ENCODE measurements at places on chromosomes 2 and 18.

DNA sequence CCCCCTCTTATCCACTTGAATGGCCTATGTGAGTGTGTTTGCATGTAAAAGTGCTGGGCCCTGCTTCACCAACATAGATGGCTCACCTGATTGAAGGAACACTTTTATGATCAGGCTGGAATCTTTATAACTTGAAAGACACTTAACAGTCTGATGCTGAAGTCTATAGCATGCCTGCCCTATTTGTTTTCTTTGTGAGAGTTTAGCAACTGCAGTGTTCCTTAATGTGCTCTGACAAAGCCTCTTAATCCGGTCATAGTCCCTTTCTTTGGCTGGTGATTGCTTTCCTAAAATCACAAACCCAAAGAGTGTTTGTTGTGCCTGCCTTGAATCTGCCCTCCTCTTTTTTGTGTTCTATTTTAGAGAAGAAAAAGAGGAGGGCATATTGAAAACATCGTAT is 1382.8 kb upstream of the CELF4 start:
- no peak for DNase-seq

DNA sequence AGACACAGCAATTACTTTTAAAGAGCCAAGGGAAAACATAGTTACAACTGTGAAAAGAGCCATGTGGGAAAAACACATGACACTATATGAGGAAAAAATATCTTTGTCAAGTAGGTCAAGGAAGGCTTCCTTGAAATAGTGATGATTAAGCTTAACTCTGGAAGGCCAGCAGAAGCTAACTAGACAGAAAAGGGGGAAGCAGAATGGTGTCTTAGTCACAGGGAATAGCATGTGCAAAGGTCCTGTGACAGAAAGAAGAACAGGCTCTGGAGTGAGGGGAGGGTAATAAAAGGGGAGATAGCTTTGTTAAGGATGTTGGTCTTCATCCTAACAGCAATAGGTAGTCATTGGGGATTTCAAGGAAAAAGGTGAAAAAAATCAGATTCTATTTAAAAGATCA is 64.0 kb downstream of the ARHGAP25 start:
- DNase-seq: no peak

- DNase-seq: no peak
Observed at GRCh38 chr2:44826601-44827000, 114.9 kb upstream of the SIX3 start.

- DNase-seq: no peak
Observed at GRCh38 chr18:58362027-58362575, 266.8 kb downstream of the ALPK2 start.

GRCh38 chr2:42846026-42846425 is 53.6 kb upstream of the HAAO start:
- no peak for DNase-seq

DNA sequence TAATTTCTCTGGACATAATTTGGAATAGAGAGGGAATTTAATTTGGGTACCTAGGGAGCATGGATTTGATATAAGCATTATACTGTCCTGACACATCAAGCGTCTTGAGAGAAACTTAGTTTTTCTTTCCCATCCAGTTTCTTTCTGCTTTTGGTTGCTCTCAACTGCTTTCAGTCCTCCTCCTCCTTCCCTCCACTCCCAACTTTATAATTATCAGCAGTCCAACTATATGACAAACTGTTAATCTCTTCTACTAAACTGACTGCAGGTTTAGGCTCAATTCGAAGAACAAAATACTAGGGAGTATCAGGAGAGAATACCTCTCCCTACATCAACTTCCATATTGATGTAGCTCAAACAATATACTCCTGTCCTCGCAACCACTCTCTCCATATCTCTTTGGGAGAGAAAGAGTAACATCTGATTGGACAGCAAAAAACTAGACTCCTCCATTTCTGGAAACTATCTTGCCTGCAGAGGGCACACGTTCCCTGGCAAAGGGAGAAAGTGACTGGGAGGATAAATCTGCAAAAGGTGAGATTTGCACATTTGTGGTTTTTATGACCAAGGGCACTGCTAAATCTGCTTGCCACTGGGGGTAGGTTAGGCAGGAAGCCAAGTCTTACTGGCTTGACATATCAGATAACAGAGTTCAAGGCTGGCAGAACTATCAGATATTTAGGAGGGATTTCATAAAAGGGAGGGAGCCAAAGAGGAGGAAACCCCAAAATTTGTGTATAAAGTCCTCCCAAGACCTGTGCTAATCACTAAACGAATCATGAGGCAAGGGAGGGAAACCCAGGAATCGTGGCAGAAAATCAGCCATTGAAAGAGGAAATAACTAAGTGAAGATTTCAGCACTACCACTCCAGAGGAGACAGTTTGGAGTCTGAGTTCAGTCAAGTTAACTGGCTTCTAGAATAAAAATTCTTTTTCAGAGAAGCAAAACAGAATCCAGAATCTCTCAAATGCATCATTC is 40.0 kb downstream of the ICA1L start:
- no peak for DNase-seq

GRCh38 chr2:109396202-109397180 is 217.3 kb downstream of the SEPTIN10 start:
- DNase-seq: no peak

DNA sequence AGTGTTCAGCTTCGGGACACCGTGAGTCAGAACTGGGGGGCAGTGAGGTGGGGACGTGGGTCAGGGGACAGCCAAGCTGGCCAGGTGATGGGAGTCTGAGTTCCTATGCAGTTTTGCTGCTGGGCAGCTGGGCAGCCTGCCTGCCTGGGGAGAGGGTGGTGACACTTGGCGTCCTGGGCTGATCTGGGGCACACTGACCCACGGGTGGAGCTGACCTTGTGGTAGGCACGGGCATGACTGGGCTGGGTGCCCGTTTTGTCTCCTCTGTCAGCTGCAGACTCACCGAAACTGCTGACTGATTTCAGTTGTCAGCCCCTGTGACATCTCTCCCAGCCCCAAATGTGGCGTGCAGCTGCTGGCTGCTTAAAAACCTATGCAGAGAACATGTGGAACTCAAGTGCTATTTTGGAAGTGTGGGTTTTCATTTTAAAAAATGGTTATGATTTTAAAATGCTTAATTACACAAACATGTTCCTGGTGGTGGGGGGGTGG is 32.6 kb upstream of the E2F6 start:
- no peak for DNase-seq

DNA sequence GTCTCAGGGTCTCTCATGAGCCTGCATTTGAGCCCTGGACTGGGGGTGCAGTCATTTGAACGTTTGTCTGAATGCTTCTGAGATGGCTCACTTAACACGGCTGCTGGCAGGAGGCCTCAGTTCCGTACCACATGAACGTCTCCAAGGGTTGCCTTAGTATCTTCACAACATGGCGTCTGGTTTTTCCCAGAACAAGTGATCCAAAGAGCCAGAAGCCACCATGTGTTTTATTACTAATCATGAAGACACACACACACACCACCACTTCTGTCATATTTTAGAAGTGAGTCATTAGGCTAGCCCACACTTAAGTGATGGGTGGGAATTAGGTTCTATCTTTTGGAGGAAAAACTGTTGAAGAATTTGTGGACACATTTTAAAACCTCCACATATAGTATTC is 15.0 kb upstream of the MYO1B start:
- DNase-seq: no peak

DNA sequence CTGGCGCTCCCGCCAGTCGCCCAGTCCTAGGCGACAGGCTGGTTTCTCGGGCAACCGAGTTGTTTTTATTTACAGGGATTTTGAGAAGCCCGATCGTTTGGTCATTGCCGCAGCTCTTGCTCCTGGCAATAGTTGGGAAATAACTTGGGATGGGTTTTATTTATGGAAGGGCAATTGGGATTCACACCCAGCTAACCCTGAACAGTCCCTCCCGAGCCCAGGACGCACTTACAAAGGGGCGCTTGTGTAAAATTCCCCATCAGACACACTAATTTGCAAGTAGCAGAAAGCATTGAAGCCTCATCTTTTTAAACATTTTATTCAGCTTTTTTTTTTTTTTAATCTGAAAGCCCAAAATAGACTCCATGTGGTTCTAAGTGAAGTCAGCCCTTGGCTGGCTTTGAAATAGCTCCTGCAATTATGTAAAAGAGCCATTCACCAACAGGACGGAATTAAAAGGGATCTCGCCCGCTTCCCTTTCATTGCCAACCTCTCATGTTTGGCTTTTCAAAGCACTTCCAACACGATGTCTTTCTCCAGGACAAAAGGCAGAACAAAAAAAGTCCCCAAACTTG is 3.6 kb upstream of the GBX2 start:
- no peak for DNase-seq

DNA sequence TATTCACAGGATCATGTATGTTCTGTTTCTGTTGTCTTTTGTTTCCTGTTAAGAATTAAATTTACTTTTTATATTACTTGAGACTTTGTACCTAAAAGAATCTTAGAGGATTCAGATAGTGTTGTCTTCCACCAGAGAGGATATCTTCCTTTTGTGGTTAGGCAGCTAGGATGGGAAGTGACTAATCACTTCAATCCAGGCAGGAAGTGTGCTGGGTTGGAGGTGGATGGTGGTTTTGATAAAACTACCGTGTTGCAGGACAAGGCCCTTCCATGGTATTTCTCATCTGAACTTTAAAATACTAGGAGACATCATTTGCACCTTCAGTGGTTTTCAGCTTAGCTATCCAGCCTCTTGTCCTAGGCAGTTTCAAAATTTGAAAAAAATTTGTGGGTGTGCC is 728.6 kb upstream of the CDH2 start:
- no peak for DNase-seq

GRCh38 chr2:143842836-143843235 is 677.1 kb downstream of the ZEB2 start:
- no peak for DNase-seq

DNA sequence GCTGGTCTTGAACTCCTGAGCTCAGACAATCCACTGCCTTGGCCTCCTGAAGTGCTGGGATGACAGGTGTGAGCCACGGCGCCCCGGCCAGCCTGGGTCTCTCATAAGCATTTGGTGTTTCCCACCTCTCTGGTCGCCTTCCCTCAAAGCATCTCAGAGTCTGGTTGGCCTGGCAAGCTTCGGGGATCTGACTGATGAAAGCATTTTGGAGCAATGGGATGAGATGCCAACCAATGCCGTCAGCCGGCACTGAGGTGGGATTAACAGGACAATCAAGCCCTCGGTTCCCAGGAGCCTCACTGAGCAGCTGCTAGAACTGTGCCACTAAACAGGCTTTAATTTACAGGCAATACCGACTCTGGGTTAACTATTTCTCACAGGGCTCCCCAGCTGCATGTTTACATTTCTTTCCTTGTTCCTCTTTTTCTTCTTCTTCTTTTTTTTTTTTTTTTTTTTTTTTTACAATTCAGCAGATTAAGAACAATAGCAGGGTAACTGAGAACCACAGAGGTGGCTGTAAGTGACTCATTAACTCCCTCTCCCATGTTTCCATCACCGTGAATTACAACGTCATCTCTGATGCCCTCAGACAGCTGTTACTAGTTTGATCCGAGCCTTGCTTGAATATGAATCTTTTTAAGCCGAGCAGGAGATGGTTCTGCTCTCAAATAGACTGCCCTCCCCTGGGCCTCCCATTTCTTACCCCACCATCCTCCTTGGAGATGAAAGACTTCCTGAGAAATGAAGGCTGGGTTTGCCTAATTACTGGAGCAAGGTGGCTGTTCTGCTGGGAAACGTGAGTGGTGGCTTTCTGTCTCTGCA is 37.9 kb downstream of the ODC1 start:
- DNase-seq: no peak
